ENCODE measurements at places on chromosomes 7 and 10. TPM values are rescaled to one million over a fixed set of nuclear protein-coding genes. Genes with fewer than 3 reads are reported as not detected.

DNA sequence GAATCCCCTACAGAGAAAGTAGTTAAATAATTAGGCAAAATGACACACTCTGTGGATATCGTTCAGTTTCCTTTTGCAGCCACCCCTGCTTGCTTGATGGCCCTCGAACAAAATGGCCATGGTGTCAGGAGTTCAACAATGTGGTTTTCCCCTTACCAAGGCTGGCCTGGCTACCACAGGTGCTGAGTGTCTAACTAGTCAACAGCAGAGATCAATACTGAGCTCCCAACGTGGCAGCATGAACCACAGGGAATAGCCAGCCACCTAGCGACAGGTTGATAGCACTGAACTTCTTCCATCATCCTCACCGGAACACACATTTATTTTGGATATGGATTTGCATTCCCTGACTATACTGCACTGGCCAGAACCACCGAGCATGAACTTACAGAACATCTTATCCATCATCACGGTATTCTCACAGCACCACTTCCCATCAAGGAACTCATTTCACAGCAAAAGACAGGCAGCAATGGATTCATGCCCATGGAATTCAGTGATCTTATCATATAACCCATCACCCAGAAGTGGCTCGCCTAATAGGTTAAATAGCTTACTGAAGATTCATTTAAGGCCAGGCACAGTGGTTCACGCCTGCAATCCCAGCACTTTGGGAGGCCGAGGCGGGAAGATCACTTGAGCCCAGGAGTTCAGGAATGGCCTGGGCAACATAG, 6.3 kb downstream of the C10orf67 start:
- H3K27me3 ChIP-seq: no peaks in the 10 kb centered on the region
- H3K27ac ChIP-seq: no peak overlapping the region
- H3K4me1 ChIP-seq: peaks cover 24% of the 10 kb centered on the region
- H3K4me3 ChIP-seq: no peak overlapping the region
- H3K36me3 ChIP-seq: no peaks in the 10 kb centered on the region

The GCK gene
- total RNA-seq: not detected

The CABCOCO1 gene
- total RNA-seq: not detected

The MKI67 gene
- total RNA-seq: 242 TPM

The COL28A1 gene
- total RNA-seq: 0.34 TPM

The PRKCQ gene
- not detected for total RNA-seq

The SPDYE6 gene
- total RNA-seq: not detected

- H3K4me3 ChIP-seq: no peak overlapping the region
- peak; percentile 49 for DNase-seq
- no peaks in the 10 kb centered on the region for H3K27me3 ChIP-seq
- H3K4me1 ChIP-seq: peaks cover 30% of the 10 kb centered on the region
These were observed 32.1 kb downstream of the PFKP start for GRCh38 chr10:3099291-3100092.

DNA sequence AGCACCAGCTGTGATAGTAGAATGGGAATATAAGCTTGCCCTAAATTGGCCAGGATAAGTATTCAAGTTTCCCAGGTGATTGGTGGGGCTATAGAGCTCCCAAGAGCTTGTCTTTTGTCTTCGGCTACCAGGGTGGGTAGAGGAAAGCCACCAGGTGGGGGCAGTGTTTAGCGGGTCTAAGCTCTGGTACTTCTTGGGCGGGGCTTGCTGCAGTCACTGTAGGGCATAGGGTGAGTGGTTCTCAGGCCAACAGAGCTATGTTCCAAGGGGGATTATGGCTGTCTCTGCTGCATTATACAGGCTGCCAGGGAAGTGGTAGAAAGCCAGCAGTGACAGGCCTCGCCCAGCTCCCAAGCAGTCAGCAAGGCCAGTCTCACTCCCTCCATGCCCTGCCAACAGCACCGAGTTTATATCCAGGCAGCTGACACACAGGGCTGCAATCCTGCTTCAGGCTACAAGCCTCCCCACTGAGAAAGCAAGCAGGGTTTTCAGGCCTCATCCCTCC, 110.7 kb downstream of the ZNF467 start:
- H3K36me3 ChIP-seq: no peaks in the 10 kb centered on the region
- no peak overlapping the region for H3K4me3 ChIP-seq
- no peak overlapping the region for H3K27ac ChIP-seq
- peak; percentile 80 for DNase-seq

DNA sequence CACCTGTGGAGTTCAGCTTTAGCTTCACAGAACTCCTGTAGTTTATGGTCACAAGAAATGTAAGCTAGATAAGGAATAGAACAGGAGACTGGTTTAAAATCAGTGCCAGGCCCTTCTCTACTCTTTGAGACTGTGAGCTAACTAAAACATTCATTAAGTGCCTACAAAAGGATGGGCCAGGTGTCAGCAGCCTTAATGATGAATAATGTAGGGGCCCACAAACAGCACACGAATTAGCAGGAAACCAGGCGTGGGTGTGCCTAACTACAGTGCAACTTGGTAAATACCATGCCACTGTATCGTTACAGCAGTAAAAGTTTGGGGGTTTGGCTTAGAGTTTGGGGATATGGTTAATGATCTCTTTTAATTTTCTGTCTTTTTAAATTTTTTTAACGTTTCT, 6.1 kb upstream of the ABLIM1 start:
- H3K36me3 ChIP-seq: no peaks in the 10 kb centered on the region
- H3K27me3 ChIP-seq: no peaks in the 10 kb centered on the region
- no peak for DNase-seq
- H3K4me1 ChIP-seq: peaks cover 16% of the 10 kb centered on the region
- H3K4me3 ChIP-seq: no peak overlapping the region

GRCh38 chr10:89985446-89985845, 284.1 kb downstream of the KIF20B start:
- H3K27ac ChIP-seq: no peak overlapping the region
- H3K4me3 ChIP-seq: no peak overlapping the region
- DNase-seq: no peak
- no peaks in the 10 kb centered on the region for H3K36me3 ChIP-seq
- no peaks in the 10 kb centered on the region for H3K4me1 ChIP-seq

GRCh38 chr10:101287997-101288635, 58.9 kb upstream of the LBX1 start:
- DNase-seq: no peak
- no peak overlapping the region for H3K27ac ChIP-seq
- peaks cover 14% of the 10 kb centered on the region for H3K4me1 ChIP-seq
- peaks cover 44% of the 10 kb centered on the region for H3K27me3 ChIP-seq

- H3K4me3 ChIP-seq: peak overlapping the region; percentile 88
- H3K36me3 ChIP-seq: peaks cover 16% of the 10 kb centered on the region
- H3K27me3 ChIP-seq: no peaks in the 10 kb centered on the region
- H3K4me1 ChIP-seq: peaks cover 13% of the 10 kb centered on the region
- DNase-seq: no peak
These were observed 1.3 kb downstream of the LIMK1 start for GRCh38 chr7:74084722-74085578.

DNA sequence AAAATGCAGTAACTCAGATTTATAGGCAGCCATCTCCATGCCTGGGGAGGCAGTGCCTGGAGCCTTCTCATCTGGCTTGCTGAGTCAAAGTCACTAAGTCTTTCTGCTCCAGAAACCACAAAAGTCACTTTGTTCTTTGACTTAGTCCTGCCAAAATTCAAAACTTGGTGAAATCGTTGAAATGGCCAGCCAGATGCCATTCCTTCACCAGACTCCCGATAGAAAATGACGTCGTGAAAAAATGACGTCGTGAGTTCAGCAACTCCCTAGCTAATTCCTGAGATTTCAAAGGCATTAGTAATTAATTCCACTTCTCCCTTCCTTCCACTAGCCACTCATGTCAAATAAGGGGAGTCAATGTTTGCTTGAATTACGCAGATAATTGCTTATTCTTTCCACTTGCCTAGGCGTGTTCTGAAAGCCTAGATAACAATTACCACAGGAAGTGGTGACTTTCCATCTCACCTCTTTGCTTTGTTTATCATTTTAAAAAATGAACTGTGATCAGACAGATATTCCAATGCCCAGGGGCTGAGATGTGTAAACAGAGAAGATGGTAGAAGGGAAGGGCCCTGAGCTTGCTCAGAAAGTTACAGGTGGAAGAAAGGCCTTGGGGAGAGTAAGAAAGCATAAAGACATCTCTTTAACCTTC, 48.5 kb upstream of the OSBPL3 start:
- peak; percentile 37 for DNase-seq
- no peaks in the 10 kb centered on the region for H3K4me1 ChIP-seq
- H3K36me3 ChIP-seq: no peaks in the 10 kb centered on the region
- H3K27ac ChIP-seq: no peak overlapping the region
- H3K27me3 ChIP-seq: no peaks in the 10 kb centered on the region

DNA sequence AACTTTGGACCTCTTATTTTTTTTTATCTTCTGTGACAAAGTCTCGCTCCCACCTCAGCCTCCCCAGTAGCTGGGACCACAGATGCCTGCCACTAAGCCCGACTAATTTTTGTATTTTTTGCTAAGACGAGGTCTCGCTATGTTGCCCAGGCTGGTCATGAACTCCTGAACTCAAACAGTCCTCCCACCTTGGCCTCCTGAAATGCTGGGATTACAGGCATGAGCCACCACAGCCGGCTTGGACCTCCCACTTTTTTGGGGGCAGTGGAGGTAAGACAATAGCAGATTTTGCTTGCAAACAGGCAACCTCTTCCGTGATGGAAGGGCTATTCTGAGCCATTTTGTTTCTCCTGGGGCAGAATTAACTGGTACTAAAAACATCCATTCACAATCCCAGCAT, 1.2 kb upstream of the TRRAP start:
- no peak for DNase-seq
- H3K27ac ChIP-seq: no peak overlapping the region
- no peak overlapping the region for H3K4me3 ChIP-seq
- peaks cover 11% of the 10 kb centered on the region for H3K4me1 ChIP-seq
- H3K36me3 ChIP-seq: peaks cover 17% of the 10 kb centered on the region

DNA sequence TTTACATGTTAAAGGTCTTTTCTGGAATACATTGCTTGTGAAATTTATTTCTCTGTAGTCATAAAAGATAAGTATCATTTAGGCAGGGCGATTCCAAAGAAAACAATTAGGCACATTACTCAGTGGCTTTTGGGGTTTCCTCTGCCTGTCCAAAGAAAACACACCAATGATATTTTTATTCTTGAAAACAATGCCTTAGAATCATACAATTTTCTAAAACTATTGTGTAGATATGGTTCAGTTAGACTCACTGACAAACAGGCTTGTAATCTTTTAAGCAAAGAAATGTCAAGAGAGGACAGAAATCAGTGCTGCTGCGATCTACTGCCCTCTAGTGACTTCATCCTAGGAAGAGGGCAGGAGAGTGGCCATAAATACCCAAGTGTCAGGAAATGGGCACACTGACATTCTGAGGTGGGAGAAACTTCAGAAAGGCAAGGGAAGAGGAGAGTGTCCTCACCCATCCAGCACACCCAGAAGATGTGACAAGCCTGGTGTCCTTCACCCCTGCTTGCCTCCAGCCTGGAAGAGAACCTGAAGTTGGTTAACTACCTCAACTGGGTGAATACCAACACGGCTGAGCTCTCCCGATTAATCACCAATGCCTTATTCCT, 120.5 kb downstream of the GALNT11 start:
- H3K27ac ChIP-seq: no peak overlapping the region
- peaks cover 69% of the 10 kb centered on the region for H3K36me3 ChIP-seq
- peak; percentile 60 for DNase-seq
- no peaks in the 10 kb centered on the region for H3K27me3 ChIP-seq
- H3K4me3 ChIP-seq: no peak overlapping the region

DNA sequence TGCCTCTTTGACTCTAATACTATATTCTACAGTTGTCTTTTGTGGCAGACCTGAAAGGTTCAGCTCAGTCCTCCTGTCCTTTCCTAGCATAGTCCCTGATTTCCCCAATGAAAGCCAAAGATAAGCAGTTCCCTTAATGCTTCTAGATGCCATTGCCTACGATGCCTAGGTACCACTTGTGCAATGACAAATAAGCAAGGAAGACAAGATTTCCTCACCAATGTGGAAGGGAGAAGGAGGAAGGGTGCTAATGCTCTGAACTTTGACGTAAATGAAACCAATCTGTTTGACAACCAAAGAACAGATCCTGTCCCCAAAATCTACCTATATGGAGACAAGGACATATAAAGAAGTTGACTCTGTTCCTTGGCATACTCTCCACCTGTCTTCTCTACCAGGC, 393.3 kb downstream of the KCNMA1 start:
- no peaks in the 10 kb centered on the region for H3K36me3 ChIP-seq
- no peak overlapping the region for H3K27ac ChIP-seq
- peaks cover 13% of the 10 kb centered on the region for H3K4me1 ChIP-seq
- H3K4me3 ChIP-seq: no peak overlapping the region
- H3K27me3 ChIP-seq: no peaks in the 10 kb centered on the region
- no peak for DNase-seq

The SEPTIN7 gene
- total RNA-seq: 295 TPM

DNA sequence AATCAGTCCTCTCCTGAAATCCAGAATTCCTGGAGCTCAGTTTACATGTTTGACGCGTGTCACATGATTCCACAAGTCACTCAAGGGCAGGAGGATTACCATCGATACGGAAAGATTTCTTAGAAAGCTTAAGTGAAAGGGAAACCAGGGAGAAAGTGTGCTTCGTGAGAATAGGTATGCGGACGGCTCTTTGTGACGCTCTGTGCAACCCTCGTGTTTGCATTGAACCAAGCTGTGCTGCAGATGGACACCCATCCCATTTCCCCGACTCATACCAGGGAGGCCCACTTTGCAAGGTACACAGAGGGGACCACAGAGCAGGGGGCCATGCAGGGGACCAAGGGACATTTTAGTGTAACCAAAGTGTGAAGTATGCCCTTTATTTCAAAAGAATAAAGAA, 43.2 kb downstream of the IKZF1 start:
- no peak overlapping the region for H3K27ac ChIP-seq
- H3K4me3 ChIP-seq: no peak overlapping the region
- H3K27me3 ChIP-seq: no peaks in the 10 kb centered on the region
- DNase-seq: no peak
- no peaks in the 10 kb centered on the region for H3K36me3 ChIP-seq

The MACC1 gene
- not detected for total RNA-seq

DNA sequence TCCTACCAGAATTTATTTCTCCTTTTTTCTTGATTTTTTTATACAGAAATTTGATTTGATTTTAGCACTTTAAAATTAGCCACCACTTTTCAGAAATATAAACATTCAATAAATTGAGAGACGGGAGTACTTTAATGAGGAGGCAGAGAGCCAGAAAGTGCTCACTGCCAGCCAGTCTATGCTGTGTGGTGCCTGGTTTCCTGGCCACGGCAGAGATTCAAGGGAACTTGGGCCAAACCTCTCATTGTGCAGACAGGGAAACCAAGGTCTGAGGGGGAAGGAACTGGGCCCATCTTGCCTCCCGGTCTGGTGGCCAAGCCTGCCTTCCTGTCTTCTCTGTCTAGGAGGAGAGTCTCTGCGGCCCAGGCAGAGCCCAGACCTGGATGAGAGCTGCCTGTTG, 25.9 kb downstream of the ADAMTS14 start:
- no peak overlapping the region for H3K27ac ChIP-seq
- no peak for DNase-seq
- H3K27me3 ChIP-seq: no peaks in the 10 kb centered on the region
- no peaks in the 10 kb centered on the region for H3K4me1 ChIP-seq
